ENCODE measurements at places on chromosomes 12 and 14.
A peak's percentile ranks its signal among the peaks of the same experiment; 100 is the strongest.

DNA sequence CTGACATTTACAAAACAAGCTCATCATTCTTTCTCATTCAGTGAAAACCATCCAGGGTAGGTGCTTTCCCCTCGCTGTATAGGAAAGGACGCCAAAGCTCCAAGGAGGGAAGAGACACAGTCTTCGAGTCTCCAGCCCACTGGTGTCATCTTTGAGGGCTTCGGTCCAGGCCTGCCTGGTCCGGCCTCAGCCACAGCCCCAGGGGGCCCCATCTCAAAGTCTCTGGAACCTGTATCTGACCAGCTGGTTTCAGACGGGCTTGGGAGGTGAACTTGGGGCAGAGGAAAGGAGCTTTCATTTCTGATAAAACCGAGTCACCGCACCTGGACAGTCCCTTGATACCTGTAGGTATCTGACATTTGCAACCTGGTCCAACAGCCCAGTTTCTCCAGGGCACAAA, 229.5 kb upstream of the RTL1 start:
- no peak for DNase-seq

GRCh38 chr12:15689751-15690191, 99.4 kb downstream of the EPS8 start:
- DNase-seq, result no peak

- no peak for DNase-seq
Measured at GRCh38 chr14:95039259-95039992, 117.9 kb downstream of the DICER1 start.

DNA sequence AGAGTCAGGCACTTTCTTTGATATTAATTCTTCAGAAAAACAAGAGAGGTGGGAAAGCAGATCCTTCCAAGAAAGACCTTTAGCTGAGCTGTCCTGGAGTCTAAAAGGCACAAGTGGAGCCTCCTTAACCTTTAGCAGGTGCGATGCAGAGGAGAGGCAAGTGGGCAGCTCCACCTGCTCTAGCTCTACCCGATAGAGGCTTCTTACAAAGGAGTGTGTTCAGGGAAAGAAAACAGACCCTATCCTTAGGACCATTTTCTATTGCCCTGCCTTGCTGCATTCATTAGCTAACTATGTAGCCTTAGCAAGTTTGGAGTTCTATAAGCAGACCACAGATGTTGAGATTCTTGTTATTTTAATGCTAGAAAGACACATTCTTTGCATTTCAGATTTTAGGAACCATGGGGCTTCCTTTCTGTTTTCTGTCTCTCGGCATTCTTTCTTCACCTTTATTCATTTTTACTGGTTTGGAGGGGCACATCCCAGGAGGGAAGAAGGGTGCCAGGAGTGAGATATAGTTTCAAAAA, 214.5 kb downstream of the EGLN3 start:
- no peak for DNase-seq

GRCh38 chr14:101494826-101495225, 66.5 kb upstream of the DIO3 start:
- no peak for DNase-seq

GRCh38 chr12:106301611-106302321, 767 bp upstream of the TCP11L2 start:
- DNase-seq, result peak; percentile 91

DNA sequence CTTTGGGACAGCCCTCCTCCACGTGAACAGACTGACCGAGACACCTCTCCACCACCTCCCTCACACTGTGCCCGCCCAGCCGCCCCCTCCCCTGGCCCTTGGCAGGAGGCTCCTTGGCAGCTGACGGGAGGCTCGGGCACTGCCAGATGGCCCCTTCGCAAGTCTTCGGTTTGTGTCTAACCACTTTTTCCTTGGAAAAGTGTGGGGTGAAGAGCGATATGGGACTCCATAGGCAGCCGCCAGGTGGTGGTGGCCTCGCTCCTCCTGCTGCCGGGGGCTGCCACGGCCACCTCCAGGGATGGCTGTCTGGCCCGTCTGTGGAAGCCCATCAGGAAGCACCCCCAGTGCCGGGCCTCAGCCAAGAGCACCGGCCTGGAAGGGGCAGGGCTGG, 58.7 kb downstream of the LRCOL1 start:
- no peak for DNase-seq

DNA sequence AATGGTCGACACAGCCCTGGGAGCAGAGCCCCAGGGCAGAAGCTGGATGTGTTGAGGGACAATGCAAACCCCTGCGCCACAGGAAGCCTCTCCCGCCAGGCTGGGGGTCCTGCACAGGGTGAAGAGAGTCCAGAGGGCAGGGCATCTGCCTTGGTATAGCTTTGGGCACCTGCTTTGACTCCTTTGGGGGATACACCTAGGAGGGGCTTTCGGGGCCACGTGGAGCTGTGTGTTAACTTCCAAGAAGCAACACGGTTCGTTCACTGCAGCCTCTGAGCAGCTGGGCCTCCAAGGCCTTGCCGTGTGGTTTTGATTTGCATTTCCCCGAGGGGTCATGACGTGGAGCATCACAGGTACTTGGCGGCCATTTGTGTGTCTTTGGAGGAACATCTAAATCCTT, 5.8 kb upstream of the PUS1 start:
- no peak for DNase-seq

GRCh38 chr14:51327376-51327775, 87.3 kb downstream of the TMX1 start:
- DNase-seq, result no peak

DNA sequence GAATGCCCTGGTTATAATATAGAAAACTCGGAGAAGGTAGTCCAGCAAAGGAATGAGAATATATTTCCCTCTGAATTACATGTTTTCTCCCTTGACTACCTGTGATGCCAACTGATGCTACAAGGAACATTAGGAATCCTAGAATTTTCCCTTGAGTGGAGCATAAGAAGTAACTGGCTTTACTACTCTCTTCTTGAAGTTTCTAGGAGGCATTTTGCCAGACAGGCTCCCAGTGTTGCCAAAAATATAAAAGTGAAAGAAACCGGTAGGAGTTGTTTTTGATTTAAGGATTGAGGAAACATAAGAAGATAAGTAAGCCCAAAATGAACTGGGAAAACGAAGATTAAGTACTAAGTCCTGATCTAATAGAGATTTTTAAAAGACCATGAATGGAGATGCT, 693.4 kb downstream of the NOVA1 start:
- DNase-seq, result no peak

DNA sequence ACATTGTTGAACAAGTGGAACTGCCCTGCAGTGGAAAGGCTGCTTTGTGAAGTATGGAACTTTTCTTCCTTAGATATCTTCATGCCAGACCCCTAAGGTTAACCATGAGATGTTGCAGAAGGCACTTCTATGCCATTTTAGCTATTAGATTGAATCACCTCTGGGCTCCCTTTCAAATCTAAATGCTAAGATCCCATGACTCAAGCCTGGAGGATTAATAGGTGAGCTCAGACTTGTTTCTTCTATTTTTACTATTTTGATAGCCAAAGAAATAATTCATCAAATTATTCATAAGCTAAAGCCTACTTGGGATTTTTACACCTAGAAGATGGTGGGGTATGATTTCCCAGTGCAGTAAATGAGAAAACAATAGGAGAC, 64.3 kb downstream of the DAD1 start:
- DNase-seq, result no peak

Data from OCI-M1 (cell line).